ENCODE measurements at places on chromosomes 5 and 9.

DNA sequence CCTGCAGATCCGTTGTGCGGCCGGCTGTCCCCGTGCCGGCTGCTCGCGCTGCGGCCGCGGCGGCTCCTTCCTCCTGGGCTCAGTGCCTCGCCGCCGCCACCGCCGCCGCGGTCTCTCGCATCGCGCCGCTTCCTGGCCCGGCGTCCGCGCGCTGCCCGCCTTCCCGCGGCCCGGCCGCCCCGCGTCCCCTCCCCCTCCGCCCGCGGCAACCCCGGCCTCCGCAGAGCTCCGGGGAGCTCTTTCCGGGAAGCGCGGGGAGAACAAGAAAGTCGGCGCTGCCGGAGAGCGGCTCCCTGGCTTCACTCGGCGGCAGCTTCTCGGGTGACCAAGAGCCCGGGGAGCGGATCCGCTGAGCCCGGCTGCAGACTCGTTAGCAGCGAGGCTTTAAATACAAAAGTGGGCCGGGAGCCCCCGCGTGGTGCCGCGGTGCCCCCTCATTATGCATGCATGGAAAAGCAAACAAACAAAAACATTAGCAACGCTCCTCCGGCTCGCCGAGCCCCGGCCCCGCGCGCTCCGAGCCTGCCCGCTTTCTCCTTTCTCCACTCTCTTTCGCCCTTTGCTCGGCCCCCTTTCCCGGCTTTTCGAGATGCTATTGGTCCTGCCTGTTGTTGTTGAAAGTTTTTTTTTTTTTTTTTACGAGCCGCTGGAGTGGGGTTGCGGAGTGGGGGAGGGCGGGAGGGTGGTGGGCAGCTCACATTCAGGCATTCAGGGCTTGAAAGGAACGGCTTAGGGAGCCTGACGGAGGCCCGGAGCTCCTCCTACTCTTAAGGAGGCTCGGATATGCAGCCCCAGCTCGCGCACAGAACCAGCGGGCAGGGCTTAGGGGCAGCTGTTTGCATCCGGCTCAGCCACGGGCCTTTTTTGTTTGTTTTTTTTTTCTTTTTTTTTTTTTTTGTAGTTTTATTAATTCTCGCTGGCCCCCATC, at the start of gene GAS1:
Gene GAS1, minus strand, starts transcription at position 361 of the 928 bp plus-strand sequence. CDS start 727 bp downstream, outside the sequence.
- DNase-seq, result peak; percentile 91

DNA sequence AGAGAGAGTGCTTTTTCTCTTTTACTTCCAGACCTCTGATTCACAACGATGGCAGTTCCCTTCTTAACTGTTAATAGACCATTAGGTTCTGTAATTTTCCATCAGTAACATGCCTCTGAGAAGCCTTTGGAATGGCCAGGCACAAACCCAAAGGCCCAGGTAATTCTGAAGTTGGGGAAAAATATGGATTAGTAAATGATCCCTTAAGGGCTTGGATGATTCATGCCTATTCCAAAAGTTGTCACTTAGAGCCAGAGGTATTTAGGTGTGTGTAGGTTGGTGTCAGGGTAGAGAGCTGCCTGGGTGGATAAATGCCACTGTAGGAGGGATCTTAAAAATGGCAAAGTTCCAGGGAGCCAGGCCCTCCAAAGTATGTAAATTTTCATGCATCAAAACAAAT, 228.8 kb downstream of the PLK2 start:
- DNase-seq, result no peak

- DNase-seq, result peak; percentile 51
Observed at GRCh38 chr5:134133188-134133994, 18.9 kb downstream of the TCF7 start.

DNA sequence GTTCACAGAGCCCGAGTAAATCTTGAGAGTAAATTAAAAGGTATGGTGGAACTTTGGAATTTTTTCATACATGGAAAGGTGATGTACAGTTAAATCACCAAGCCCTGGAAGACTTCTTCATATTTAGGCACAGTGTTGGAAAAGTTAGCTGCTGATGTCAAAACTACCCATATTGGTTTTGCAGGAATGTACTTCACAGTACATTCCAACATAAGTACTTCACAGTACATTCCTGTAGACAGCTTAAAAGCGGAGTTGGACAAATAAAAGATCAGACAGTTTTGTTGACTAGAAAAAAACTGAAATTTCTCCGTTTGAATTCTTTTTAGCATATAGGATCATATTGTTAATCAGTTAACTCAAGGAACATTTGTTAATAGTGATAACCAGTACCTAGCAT, 1.8 kb downstream of the RANBP17 start:
- no peak for DNase-seq

DNA sequence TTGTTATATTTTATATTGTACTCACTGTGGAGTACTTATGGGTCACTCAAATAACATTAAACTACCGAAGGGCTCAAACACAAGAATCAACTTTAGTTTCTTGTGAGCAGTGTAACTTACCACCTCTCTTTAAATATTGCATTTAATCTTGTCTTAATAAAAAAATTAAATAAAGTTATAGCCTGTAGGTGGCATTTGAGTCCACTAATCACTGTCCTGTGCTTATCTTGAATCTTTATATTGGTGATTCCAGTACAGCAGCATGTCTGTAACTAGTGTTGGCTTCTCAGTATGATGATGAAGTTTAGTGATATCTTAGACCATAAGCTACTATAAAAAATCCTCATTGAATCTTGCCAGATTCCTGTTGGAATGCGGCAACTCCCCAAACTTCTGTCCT, 313.8 kb downstream of the FAM170A start:
- no peak for DNase-seq

- DNase-seq, result no peak
Observed at GRCh38 chr9:112338561-112338960, 5.1 kb upstream of the PTBP3 start.

GRCh38 chr5:171295801-171296200, 13.2 kb upstream of the TLX3 start:
- DNase-seq, result no peak

GRCh38 chr5:68279984-68280383, 64.4 kb downstream of the PIK3R1 start:
- no peak for DNase-seq

GRCh38 chr9:129340427-129341170, 162.5 kb upstream of the IER5L start:
- DNase-seq, result no peak

DNA sequence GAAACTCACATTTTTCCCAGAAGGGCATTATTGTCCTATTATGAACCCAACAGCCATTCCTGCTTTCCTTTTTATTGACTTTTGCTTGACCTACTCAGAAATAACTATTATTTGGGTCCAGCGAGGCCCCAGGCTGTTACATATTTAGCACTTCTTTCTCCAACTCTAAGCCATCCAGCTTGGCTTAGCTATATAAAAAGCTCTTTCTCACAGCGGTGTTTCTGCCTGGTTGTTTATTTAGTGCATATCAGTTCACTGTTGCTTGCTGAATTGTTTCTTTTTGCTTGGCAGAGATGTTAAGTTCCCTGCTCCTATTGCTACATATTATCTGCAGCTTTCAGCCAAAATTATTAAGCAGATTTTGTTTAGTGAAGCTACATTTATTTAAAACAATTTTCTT, 1156.8 kb upstream of the SEMA6A start:
- no peak for DNase-seq

DNA sequence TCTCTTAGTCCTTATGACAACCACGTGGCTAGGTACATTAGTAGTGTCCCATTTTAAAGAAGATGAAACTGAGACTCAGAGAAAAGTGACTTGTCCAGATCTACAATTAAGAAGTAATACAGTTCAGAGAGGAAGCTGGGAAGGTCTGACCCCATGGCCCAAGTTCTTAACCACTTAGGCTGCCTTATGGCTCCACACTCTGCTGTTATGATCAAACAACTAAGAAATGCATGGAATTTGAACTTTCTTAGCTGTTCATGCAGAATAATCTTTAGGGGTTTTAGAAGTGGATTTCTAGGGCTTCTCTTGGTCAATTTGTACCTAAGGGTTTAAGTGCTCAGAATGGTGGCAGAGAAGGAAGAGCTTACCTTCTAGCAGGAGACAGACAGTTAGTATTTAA, 128.0 kb upstream of the MSX2 start:
- no peak for DNase-seq

- no peak for DNase-seq
Observed at GRCh38 chr5:123051206-123051605, 14.7 kb upstream of the PPIC start.

DNA sequence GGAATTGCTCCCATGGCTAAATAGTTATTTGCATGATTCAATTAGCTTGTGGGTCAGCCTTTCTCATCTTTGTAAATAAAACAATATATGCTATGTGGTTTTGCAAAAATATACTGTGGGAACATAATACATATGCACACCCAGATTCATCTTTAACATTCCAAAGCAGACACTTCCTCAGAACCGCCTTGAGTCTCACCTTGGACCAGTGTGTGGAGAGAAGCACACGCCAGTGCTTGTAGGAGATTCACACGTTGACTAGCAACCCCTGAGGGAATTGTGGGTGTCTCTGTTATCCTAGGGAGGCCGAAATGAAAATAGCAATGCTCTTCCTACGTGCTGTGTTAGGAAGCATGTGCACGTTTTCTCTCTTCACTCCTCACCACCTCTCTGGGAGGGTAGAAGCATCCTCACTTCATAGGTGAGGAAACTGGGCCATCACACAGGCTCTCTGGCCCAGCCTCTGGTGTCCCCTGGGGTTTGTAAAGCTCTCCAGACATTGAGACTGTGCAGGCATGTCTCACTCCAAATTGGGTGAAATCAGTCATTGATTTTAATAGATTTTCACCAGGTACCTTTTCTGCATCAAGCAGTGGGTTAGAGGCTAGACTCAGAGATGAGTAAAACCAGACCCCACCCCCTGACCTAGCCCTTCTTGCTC, 221.7 kb downstream of the PBX3 start:
- no peak for DNase-seq

DNA sequence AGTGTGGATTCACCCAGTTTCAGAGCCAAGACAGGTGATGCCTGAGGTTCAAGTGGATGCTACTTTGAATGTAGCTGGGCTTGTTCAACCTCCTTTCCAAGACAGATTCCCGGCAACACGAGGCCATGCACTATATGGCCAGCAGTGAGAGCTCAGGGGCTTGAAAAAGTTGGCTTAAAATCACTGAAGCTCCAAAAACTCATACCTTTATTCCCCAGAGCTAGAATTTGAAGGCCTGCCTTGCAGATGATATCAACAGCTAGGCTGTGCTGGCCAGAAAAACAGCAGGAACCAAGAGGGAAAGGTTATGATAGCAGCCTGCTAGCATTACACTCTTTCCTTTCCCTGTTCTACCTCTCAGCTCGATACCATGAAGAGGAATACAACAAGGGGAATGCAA, 120.2 kb upstream of the DAB2 start:
- DNase-seq, result no peak

DNA sequence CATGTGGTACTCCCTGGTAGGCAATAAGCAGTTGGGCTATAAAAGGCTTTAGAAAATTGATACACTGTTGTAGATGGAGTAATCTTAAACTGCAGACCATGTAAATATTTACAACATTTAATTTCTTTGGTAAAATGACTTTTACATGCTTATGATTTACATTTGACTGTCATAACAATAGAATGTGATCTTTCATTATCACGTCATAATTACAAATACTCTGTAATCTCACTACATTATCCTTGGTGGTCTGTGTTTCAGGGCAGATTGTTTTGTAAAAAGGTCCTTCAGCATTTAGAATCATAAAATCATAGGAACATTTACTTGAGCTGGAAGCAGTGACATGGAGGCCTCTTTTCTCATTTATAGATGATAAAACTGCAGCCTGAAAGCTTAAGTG, 73.3 kb upstream of the PRRC1 start:
- DNase-seq, result no peak

- DNase-seq, result no peak
Observed at GRCh38 chr5:124515497-124516245, 230.8 kb downstream of the ZNF608 start.

DNA sequence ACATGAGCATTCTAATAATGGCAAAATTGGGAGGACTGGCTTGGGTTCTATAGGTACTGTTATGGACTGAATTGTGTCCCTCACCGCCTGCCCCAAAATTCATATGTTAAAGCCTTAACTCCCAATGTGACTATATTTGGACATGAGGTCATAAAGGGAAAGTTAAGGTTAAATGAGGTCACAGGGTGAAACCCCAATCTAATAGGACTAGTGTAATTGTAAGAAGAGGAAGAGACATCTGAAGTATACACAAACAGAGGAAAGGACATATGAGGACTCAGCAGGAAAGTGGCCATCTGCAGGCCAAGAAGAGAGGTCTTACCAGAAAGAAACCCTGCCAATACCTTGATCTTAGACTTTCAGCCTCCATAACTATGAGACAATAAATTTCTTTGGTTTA, 23.1 kb downstream of the RNF180 start:
- no peak for DNase-seq

- DNase-seq, result peak; percentile 86
Observed at GRCh38 chr5:151315998-151316597, 12.5 kb upstream of the SLC36A3 start.

DNA sequence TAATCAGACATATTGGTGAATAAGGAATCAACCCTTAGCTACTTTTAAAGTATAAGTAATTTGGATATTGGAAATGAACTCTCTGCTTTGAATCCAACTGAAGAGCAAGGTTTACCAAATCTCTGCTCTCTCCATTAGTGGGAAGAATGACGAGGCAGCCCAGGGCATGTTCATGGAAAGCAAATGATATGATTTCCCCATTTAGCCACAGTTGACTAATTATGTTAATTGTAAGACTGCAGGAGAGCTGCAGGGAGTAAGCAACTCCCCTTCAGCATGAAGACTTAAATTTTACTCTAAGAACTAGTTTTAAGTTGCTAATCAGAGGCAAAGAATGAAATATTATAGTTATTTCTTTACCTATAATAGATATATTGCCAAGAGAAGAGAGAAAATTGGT, 194.3 kb upstream of the CD180 start:
- no peak for DNase-seq

DNA sequence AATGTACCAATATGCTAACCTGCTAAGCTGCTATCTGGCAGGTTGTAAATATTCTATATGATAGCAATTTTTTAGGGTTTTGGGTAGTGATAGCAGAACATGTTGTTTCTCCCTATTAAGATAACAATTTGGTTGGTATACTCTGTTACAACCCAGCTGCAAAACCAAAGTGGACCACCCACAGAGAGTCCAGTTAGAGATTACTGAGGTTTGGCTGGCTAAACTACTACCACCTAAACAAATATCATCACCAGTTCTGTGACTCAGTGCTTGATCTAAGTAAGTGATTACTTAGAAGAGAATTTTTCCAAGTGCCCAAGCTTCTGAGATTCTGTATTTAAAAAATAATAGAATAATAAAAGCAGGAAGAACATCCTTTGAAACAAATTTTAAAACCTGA, 72.3 kb downstream of the XRCC4 start:
- no peak for DNase-seq

GRCh38 chr9:116812231-116813030, 125.3 kb downstream of the TRIM32 start:
- DNase-seq, result no peak

DNA sequence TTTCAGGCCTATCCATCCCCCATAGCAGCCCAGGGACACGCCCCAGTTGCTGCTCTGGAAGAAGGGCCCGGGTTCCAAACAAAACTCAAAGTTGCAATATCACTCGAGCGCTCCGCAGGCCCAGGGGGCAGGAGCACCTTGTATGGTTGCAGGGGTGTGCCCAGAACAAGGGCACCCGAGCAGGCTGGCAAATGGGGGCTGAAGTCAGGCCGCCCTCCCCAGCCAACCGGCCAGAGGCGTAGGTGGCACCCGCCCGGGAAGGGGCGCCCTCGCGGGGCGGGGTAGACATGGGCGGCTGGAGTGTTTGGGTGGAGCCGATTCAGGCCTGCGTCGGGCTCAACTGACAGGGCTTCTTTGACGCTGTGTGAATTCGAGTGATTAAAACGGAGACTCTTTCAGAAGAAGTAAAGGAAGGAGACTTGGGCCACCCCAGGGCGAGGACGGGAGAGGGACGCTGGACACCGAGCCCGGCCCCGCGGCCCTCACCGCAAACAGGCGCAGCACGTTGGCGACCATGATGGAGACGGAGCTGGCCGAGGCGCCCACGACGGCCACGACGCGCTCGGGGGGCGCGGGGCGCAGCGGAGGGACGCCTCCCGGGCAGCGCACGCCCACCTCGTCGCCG, 1.1 kb downstream of the GRM6 start:
- no peak for DNase-seq

Data from sciatic nerve (tissue), 2 donors.